Activated T-cell treated with anti-CD3 and anti-CD28 coated beads for 24 hours (primary cell): ENCODE measurements at places on chromosomes 3 and 15.

- peak; percentile 36 for DNase-seq
Measured at GRCh38 chr3:187368251-187369088, at the start of gene RTP4. Gene RTP4, plus strand, starts transcription at chr3:187368385. Its CDS starts 57 bp downstream, at chr3:187368442.

GRCh38 chr3:105915524-105915923 lies 46.7 kb upstream of the CBLB start:
- DNase-seq, result no peak

DNA sequence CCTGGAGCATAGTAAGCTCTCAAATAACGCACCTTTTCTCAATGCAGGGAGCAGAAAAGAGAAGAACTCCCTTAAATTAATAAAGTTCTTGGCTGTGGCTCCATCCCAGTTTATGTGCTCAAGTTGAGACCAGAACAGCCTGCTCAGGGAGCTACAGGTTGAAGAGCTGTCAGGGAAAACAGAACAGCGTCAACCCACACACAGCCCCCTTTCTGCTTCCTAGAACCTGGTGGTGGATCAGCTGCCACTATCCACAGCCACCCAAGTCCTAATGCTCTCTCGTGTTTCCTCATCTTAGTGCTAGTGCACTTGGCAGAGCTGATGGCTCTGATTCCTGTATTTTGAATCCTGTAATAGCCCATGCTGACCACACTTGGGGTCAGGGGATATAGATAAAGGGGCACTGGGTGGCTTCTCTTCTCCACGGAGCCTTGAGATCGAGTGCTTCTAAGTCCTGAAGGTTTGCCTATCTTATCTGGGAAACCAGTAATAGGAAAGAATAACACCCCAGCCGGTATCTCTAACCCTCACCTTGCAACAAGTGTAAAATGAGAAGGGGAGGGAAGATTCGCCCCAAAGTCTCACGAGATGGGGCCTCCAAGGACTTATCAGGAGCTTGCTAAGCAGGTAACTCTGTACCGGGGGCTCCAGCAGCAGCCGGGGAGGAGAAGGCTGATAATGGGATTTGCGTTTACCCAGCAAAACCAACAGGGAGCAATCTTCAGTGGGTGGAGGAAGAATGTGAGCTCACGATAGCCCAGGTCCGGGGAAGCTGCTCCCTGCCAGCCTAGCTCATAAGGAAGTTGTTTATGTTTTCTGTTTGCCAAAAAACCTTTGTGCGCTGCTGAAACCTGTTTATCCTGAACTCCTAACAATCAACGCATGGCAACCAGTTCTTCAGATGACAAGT lies 136.2 kb upstream of the ICE2 start:
- DNase-seq, result no peak

DNA sequence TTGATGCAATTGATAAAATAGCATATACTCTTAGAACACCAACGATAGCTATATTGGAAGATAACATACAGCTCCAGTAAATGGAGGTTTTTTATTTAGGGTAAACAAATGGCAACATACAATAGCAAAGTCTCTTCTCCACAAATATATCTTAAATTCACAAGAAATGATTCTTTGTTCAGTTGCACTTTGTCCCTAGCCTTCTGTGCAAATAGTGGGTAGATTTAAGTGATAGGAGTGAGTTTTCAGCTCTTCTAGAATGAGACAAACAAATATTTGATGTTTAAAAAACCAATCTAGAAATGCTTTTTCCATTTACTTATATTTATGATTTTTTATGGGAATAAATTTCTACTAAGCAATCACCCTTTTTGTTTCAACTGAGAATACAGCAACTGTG lies 253.8 kb downstream of the NEK10 start:
- DNase-seq, result no peak

DNA sequence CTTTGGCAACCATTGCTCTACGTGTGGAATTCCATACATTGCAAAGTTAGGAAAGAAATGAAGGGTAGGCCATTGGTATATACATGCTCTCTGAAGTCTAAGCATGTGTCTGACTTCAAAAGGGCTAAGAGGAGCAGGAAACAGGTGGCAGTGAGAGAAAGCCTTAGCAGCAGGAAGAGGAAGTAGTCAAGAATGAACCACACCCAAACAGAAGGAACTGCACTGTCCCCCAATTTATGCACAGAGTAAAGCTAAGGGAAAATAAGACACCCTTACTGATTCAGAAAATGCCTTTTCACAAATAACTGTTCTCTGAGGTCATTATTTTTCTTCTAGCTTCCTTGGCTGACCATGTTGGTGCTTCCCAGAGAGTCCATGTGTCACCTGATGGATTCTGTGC lies 575.4 kb downstream of the NTRK3 start:
- no peak for DNase-seq

DNA sequence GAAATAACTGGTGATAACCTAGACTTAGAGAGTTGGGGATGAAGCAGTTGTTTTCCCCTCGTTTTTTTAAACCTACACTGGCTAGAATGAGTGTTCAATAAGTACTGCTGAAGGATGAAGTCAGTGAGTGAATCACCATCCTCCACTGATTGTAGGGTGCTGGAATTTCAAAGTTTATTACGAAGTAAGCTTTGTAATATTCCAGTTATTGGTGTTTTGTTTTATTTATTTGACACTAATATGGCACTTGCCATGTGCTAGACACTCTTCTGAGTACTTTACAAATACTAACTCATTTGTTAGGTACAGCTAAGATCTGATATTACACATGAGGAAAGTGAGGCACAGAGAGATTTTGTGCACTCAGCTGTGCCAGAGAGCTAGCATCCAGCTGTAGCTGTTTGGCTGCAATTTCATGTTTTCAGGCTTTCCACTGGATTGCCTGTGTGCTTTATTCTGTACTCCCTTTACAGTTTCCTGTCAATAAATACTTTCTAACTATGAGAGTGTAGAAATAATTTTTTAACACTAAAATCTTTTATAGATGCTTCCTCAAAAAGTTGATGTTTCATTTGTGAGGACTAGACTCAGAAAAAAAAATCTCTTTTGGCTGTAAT lies 5.8 kb downstream of the MAP2K5 start:
- DNase-seq, result no peak

DNA sequence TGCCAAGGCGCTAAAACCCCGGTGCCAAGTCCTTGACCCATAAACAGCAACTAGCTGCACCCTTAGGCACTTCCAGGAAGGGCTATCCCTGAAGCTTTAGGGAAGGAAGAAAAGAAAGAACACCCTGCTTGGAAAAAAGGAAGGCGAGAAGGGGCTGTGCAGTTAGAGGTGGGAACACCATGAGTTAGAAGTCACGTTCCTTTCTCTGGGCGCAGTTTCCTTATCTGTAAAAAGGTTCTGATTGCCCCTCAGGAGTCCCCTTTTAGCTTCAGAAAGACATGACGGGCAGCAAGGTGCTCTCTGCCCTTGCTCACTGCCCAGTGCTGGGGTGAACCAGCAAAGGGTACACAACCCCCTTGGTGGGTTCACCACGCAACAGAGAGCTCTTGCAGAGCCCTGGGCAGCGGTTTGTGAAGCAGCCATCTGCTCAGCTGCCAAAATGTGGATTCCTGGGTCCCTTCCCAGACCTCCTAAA lies 798 bp downstream of the GCHFR start:
- DNase-seq, result no peak

DNA sequence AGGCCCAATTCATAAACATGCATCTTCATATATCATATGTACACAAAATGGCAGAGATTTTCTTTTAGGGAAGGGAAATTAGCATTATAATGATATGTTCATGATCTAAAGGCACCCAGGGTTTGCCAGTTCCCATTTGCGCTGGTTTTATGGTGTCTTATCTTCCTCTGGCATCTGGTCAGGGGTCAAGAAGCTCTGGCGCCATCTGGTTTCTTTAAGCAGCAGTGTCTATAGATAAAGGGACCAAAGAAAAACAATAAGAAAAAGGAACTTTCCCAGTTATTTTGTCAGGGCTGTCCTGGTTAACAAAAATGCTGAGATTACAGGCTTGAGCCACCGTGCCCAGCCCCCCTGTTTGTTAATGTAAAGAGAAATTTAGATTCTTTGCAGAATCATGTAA lies 3.3 kb upstream of the DCP1A start:
- no peak for DNase-seq

GRCh38 chr3:37463163-37463562 lies 288.8 kb upstream of the LRRFIP2 start:
- no peak for DNase-seq

DNA sequence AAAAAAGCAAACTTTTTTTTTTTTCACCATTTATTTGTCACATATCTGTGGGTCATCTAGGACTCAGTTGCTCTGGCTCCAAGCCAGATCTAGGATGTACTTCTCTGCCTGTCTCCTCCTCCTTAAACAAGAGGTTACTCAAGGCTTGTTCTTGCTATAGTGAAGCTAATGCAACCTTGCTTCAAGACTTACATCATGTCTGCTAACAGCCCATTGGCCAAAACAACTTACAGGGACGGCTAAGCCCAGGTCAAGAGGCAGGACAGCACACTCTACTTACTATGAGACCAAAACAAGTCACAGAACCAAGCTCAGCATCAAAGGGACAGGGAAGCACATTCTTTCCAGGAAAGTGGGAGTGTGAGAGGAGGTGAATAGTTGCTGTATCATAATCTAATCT lies 123.8 kb upstream of the BNIP2 start:
- no peak for DNase-seq

- no peak for DNase-seq
Measured at GRCh38 chr3:28947061-28947460, 333.8 kb upstream of the RBMS3 start.

DNA sequence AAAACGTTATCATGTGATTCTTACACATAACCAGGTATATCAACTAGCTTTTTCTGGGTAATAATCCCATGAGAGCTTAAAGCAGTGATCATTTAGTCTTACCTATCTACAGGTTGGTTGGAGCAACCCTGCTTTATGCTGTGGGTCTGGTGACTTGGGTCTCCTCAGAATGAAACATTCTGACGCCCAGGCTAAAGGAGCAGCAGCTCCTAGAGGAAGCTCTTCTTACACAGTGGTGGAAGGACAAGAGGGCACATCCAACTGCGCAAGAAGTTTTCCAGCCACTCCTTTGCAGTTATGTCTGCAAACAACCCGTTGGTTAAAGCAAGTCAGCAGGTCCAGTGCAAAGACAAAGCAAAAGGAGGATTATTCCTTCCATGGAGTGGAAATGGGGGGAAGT lies 377.5 kb downstream of the EDEM1 start:
- no peak for DNase-seq

DNA sequence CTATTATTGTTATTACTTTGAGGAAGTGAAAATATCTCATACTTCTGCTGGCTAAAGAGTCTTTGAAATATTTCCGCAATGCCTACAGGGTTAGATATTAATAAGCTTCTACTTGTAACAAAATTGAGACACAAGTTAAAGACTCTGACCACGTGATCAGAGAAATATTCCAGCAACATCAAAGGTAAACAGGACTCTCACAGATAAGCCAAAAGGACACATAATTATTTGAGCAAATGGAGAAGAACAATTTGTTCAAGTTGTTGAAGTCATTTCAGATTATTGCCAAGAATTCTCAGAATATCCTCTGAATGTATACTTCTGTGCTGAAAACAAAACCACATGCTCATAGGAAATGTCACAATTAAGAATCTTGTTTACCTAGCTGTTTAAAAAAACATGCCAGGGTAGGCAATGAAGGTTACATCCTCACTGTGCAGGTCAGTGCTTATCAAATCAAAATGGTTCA lies 225.8 kb upstream of the ALCAM start:
- no peak for DNase-seq

DNA sequence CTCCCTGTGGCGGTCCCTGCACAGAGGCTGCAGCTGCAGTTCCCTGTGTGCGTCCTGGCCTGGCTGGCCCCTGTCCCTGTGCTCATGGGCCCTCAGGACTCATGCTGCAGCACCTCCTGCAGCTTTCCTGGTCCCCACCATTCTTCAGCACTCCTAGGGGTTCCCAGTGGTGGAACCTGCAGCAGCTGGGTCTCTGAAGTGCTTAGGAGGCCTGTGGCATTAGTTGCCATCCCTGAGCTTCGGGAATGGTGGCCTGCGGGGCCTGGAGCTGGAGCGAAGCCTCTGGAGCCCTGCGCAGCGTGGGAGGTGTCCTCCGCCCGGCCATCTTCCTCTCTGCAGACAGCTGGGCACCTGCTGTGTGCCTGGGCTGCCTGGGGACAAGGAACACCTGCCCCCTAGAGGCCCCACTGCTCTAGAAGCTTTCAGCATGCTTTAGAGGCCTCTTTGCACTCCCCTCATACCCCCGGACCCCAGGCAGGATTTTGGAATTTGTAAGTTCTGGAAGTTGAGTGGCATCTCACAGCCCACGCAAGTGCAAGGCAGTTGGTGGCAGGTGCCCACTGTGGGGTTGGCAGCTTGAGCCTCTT lies 13.1 kb downstream of the PLXNA1 start:
- no peak for DNase-seq

- DNase-seq, result no peak
Measured at GRCh38 chr15:96234109-96234892, 96.2 kb upstream of the NR2F2 start.

- no peak for DNase-seq
Measured at GRCh38 chr3:57446318-57446841, 97.8 kb downstream of the DNAH12 start.

DNA sequence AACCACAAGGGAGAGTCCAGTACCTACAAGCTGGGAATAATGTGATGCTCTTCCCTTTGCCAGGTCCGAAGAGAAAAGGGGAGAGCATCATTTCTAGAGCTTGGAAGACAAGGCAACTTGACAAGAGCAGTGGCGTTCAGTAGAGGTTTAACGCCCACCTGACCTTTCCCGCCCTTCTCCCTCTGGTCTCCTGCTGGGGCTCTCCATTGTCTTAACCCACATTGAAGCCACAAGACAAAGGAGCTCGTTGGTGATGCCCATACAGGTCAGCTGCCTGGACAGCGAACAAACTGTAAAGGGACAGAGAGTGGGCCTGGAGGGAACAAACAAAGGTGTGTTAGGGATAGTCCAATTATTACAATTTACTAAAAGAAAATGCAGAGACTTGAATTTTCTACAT lies 13.1 kb upstream of the DUT start:
- no peak for DNase-seq

DNA sequence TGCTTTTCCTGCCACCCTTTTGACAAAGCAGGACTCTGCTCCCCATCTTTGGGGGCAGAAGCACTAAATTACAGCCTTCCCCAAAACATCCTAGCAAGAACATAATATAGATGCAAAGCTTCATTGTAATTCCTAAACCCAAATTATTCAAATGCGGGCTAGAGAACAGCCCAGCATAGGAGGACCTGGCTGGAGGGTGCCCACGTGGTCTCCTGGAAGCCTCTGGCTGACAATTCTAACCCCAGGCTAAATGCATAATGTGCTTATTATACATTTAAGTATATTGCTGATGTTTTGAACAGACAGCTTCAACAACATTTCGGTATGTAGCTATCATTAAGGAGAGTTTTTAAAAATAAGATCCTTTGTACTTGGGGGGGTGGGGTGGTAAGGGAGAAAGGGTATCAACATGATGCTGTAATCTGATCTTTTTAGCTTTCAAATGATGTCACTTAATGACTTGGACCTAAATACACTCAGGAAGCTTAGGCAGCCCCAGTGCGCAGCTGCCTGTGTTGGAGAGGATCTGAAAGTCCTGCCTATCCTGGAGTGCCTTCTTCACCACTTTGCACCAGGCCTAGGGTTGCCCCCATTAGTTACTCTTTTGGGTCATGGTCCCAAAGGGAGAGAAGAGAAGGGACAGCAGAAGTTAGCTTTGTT lies 57.2 kb upstream of the USP3 start:
- no peak for DNase-seq
